ENCODE measurements at places on chromosomes 16 and 17.

DNA sequence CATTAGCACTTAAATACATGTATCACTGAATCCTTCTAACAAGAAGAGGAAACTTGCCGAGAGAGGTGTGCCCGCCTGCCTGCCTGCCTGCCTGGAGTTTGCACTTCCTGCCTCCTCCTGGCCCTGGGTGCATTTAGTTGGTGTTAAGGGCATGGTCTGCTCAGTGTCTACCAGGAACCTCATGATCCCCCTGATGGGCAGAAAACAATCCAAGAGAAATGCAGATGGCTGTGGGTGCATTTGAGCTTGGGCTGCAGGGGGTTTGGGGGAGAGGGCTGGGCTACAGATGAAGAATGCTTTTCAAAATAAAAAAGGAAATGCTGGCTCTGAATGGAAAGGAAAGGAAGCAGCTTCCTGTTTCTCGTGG, 10.1 kb downstream of the KSR1 start:
- no peak for DNase-seq

GRCh38 chr17:45902892-45903346, 8.6 kb downstream of the MAPT start:
- DNase-seq: no peak

DNA sequence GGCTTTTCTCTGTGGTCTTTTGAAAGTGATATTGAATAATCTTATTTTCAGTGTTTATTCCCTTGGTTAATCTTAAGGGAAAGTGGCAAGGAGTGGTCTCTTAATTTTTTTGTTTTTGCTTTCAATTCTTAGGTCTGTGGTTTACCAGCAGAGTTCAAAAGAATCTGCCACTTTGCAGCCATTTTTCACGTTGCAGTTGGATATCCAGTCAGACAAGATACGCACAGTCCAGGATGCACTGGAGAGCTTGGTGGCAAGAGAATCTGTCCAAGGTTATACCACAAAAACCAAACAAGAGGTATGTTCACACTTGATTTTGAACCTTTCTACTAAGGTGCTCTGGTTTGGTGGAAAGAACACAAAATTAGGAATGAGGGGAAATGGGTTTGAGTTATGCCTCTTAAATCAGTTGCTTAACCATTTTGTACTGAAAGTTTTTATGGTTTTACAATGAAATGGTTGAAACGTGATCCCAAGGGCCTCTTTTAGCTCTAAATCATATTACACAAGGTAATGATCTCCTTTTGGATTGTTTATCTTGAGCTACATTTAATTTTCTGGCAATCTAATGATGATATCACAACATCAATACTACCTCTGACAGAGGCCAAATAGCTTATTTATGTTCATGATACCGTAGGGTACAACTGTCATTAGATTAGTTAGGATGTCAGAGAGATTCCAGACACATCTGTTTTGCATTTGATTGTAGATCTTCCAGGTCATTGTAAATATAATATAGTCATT, 51.6 kb upstream of the CRISPLD2 start:
- DNase-seq: no peak

DNA sequence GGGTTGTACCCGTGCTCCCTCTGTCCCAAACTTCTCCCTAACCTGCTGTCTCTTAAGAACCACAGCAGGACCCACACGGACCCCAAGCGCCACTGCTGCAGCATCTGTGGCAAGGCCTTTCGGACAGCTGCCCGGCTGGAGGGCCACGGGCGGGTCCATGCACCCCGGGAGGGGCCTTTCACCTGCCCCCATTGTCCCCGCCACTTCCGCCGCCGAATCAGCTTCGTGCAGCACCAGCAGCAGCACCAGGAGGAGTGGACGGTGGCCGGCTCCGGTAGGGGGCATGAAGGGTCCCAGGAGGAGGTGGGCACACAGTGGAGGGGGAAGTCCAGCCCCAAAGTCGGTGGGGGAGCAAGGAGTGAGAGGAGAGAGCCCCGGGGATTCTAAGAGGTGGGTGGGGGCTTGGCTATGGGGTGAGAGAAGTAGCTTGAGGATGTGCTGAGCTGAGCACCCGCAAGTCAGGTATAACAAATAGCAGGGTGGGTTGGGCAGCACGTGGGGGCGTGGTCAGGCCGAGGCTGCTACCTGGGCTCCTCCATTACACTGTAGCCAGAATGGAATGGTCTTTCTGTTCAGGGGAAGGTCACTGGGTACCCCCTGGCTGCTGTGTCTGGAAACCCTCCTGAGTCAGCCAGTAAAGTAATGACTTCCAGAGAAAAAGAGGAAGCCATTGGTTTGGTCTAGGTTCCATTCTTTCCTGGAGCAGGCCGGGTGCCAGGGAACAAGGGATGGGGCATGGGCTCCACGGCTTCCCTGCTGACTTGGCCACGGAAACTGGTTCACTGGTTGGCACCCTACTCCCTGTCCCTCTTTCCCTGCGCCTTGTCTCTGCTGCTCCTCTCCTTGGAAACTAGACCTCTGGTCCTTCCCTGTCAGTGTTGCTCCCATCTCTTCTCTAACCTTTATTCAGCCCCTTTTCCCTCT, 7.1 kb downstream of the PRSS53 start:
- no peak for DNase-seq

GRCh38 chr17:9142772-9143494, 121.6 kb downstream of the NTN1 start:
- DNase-seq: no peak
